Left lobe of liver (tissue), 2 donors: ENCODE measurements at places on chromosomes 7 and 10.

DNA sequence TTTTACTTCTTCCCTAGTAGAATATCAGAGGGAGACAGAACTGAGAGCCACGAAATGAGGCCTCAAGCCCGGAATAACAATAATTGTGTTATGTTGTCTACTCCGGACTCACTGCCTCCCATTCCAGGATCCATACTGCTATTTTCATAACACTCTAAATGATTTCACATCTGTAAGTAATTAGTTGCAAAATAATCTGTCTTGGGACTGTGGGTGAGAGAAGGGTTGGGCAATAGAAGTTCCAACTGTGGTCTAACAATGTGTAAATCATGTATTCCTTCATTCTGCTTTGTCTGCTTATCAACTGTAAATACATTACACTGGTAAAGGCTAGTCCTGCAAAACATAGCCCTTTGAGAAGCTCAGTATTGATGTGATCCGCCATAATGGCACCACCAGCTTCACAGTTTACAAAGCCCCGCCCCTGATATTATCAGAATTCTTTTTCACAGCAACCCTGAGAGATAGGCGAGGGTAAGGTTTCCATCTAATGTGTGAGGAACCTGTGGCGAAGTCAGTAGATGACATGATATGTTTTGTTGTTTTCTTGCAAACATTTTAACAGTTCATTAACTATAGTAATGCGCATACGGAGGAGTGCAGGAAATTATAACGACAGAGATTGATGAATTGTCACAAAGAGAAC lies 265.7 kb upstream of the BMPER start:
- DNase-seq = no peak

DNA sequence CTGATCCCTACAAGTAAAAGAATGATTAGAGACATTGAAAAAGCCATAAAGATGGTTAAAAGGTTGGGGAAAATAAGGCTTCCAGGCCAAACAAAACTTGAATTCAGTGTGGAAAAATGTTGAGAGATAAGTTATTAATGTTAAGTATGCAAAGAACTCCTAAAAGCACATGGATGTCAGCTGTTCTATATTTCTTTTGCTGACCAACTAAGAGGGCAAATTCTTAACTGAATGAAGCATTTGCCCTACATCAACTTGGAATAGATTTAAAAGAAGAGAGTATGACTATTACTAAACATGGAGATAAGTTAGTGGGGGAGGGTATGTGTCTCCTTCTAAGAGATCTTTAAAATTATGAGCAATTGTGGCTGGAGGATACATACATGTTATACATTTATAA lies 124.8 kb downstream of the KIAA1217 start:
- DNase-seq = no peak

- DNase-seq = peak; percentile 75
Observed at GRCh38 chr10:110273474-110273873, 31.2 kb downstream of the SMNDC1 start.

- peak; percentile 92 for DNase-seq
Observed at GRCh38 chr10:34768261-34768971, 46.7 kb downstream of the PARD3 start.
